ENCODE measurements at places on chromosomes 7 and 10.

DNA sequence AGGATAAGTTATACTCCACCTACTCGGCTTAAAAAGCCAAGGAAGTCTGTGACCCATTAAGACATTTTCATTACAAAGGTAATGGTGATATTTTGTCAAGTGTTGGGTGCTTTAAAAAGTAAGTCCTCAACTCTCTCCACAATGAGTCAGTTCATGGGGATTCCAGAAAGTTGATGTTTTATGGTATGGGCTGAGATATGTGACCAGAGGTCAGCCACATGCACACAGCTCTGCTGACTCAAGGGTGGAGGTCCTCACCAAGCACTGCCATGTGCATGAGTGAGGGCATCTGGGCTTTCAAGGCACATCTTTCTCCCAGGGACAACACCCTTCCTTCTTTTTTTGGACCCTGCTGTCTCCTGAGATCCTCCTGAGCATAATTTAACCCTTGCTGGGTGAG is 292.9 kb downstream of the PTEN start:
- no peak for DNase-seq

DNA sequence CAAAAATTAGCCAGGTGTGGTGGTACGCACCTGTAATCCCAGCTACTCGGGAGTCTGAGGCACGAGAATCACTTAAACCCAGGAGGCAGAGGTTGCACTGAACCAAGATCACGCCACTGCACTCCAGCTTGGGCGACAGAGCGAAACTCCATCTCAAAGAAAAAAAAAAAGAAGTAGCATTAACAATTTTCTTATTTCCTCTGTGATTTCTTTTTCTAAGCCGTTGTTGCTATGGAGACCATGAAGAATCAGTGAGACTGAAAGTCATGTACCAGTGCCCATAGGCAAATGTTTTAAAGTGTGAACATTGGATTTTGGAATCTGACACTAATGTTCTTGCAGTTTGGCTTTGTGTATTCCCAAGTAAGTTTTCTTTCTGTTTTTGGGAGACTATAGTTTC is 18.4 kb upstream of the MAP3K8 start:
- no peak for DNase-seq

DNA sequence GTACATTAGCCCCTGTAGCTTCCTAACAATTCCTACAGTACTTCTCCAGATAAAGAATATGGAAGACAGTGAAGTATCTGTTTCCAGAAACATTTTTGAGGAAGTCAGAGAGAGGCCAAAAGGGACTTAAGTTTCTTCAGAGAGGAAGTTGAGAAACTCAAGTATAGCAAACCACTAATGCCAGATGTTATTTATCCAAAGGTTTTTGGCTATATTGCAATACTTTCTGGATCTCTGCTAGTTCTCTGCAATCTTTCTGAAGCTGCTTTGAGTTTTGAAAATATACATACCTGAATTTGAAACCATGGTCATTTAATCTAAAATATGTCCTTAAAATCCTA is 64.7 kb downstream of the BICC1 start:
- DNase-seq: no peak

DNA sequence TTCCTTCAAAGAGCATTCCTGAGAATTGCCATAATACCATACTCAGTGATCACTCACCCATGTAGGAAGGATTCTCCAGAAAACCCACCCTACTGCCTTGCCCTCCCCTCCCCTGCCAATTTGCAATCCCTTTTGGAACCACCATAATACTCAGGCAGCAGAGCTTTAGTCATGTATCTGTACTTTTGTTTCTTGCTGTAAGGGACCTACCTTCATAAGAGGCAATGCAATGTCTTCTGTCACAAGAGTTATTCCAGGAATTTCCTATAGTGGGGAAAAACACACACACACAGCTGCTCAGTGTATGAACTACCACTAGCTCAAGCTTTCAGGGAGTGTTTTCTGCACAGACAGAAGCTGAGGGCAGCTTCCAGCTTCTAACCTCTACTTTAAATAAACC is 67.0 kb downstream of the GSAP start:
- DNase-seq: no peak
